ENCODE measurements at places on chromosomes 4 and X. TPM values are rescaled to one million over a fixed set of nuclear protein-coding genes. Genes with fewer than 3 reads are reported as not detected.

DNA sequence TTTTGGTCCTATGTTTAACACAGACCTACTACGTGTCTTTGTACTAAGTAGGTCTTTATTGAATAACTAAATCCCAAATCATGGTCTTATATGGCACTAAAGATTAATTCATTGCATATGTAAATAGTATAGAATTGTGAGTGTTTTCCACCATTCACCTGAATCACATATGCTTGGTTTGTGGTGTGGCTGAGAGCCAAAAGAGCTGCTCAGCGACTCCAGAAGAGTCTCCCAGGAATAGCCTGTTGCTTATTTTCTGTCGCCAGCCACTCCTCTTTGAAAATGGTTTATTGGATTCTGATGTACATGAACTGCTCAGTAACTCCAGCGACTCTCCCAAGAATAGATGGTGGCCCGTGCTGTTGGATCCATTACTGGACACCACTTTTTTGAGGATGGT lies 184.5 kb downstream of the CLCN4 start:
- no peak for DNase-seq

GRCh38 chr4:170325599-170325998 lies 235.8 kb upstream of the AADAT start:
- no peak for DNase-seq

GRCh38 chrX:17266136-17266535 lies 108.9 kb upstream of the NHS start:
- no peak for DNase-seq

GRCh38 chr4:108611365-108611764 lies 9.0 kb upstream of the RPL34 start:
- DNase-seq: no peak

GRCh38 chrX:13364230-13364857 lies 44.5 kb upstream of the ATXN3L start:
- DNase-seq: no peak

GRCh38 chr4:8393593-8394038 lies 46.9 kb downstream of the ACOX3 start:
- DNase-seq: peak; percentile 43

DNA sequence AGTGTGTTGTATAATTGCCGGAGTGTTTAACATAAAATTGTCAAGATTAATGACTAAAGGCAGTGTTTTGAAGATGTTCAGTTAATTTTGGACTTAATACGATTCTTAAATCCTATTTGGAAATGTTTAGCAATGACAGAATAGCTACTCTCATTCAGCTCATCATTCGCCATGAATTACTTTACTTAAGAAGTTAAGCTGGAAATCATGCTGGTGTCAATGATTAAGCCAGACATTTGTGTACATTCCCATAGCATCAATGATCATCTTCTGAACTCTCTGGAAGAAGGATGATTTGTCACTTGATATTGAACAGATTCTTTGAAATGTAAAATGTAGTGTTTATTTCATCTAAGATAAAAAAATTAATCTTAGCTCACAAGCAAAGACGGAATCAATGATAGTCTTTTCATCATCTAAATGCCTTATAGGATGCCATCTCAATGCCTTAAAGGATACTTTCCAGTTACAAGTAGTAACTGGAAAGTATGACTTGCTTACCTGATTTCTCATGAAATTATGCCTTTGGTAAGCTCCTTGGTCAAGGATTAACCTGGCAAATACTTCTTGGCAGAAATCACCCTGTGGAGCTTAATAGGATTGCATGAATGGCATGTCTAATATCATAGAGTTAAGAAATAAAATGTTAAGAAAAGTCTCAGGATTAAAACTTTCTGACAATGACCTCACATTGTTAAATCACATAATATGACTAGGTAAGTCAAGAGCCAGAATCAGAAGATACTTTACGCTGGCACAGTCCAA lies 515.5 kb upstream of the AGA start:
- DNase-seq: no peak

DNA sequence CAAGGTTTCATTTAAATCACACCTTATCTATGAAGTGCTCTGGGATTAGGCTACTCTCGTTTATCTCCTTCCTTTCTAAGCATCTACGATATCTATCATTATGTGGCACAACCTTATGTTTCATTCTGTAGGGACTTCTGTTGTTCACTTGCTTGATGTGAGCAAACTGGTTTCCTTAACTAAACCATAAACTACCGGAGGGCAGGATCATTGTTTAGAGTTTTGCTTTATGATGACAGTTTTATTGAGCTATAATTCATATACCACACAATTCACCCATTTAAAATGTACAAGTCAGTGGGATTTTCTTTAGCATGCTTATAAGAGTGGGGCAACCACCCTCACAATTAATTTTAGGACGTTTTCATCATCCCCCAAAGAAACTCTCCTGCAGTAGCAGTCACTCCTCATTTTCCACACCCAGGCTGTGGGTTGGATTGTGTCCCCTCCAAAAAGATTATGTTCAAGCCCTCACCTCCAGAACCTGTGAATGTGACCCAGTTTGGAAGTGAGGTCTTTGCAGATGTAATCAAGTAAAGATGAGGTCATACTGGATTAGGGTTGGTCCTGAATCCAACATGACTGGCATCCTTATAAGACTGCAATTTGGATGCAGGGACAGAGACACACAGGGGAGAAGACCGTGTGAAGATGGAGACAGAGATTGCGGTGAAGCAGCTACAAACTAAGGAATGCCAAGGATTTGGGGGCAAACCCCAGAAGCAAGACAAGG lies 42.1 kb upstream of the SH3RF1 start:
- no peak for DNase-seq

- no peak for DNase-seq
These were observed 118.5 kb upstream of the GUCY1A1 start for GRCh38 chr4:155548173-155548572.

The NEUROG2 gene
- not detected for total RNA-seq

The TRPC5OS gene
- not detected for total RNA-seq

The SSX4B gene
- total RNA-seq: not detected

The TCEAL1 gene
- total RNA-seq: 60.8 TPM

The CTAG1B gene
- not detected for total RNA-seq

The ZFP42 gene
- total RNA-seq: not detected
